Dorsolateral prefrontal cortex (tissue), 122 donors: ENCODE measurements at places on chromosomes 2 and 18.

GRCh38 chr2:1499033-1499795 is 86.0 kb downstream of the TPO start:
- peak; percentile 17 for DNase-seq

GRCh38 chr18:24991141-24992060 is 360.6 kb downstream of the ZNF521 start:
- no peak for DNase-seq

DNA sequence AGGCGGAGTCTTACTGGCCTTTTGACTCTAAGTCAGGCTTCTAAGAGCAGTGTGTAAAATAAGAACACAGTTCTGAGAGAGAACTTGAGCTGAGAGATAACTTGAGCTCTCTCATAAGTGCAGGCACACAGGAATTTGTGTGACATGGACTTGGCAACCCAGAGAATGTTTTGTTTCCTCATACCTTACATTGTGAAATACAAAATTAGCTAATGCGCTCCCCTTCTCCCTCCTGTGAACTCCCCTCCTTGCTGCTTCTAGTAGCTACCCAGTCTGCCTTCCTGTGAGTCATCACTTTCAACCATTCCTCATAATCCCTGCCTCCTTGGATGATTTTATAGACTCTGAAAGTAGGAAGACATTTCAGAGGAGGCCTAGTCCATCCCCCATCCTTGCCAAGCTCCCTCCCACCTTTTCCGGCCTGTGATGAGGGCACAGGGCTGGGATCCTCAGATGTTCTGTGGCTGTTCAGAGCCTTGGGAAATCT is 22.6 kb downstream of the FER1L5 start:
- DNase-seq = no peak

DNA sequence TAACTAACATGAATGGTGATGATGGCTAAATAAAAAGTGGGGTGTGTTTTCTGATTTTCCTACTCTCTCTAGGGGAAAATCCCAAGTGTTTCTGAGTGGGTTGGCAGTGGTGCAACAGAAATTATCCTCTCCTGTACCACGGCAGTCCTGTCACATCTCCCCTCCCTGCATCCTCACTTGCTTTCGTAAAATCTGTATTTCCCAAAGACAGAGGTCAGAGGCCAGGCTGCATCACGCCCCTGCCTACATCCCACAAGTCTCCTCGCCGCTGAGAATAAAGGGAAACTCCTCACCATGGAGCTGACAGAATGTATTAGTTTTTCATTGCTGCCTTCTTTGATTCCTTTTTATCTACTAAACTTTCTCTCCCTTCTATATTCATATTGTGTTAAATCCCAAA is 13.1 kb downstream of the FBLN7 start:
- no peak for DNase-seq

GRCh38 chr2:144595279-144595678 is 75.4 kb upstream of the ZEB2 start:
- DNase-seq = no peak

- DNase-seq = no peak
Measured at GRCh38 chr2:120208381-120209353, 14.5 kb downstream of the TMEM185B start.

DNA sequence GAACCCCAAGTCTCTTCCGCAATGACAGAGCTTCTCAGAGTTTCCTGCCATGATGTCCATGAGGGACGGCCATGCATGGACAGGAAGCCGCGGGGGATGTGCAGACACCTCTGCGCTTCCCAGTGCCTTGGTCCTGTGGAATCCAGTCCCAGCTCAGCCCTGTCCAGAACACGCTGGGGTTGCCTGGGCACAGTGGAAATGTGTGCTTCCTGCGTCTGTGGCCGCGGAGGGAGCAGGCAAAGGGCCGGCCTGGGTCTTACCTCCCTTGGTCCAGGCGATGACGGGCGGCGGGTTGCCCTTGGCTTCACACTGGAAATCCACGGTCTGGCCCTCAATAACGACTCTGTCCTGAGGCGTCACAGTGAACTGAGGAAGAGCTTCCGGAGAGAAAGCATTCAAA is 79.6 kb downstream of the PXDN start:
- DNase-seq = no peak

GRCh38 chr2:206814498-206814897 is 49.1 kb downstream of the FASTKD2 start:
- DNase-seq = no peak

DNA sequence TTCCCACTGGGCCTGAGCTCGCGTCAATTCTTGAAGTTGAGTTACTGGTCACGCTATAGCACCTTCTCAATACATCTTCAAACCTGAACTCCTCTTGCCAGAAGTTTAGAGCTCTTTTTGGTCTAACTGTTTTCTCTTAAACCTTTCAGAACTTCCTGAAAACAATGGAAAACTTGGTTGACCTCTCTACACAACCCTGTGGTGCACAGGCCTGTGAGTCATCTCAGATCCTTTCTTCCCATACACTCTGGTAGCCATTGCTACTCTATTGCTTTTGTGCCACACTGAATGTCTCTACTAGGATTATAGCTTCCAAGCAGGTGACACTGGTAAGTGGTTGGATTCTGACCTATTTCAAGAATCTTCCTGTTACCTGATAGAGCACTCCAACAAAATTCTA is 321.5 kb upstream of the FSIP2 start:
- DNase-seq = no peak

- DNase-seq = no peak
Measured at GRCh38 chr2:23586741-23587306, 201.8 kb downstream of the KLHL29 start.

DNA sequence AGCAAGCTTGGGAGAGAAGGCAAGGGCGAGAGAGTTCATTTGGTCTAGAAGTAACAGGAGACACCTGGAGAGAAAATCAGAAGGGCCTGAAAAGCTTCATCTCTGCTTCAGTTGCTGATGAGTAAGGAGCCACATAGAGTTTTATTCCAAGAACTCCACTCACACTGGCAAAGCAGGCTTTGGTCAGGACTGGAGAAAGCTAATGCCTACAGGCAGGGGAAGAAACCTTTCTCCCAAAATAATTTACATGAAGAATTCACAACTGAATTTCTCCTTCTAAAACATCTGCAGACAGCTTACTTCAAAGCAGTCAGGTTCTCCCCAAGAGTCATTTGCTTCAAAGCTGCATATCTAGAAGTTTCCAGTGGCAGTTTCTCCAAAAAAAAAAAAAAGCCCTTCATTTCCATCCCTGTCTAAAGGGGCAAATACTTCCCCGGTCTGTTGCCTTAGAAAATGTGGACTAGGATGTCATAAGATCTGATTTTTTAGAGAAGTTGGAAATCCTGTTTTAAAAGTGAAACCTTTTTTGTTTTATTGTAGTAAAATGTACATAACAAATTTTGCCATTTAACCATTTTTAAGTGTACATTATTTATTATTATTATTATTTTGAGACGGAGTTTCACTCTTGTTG is 46.3 kb downstream of the TMEM247 start:
- DNase-seq = no peak

DNA sequence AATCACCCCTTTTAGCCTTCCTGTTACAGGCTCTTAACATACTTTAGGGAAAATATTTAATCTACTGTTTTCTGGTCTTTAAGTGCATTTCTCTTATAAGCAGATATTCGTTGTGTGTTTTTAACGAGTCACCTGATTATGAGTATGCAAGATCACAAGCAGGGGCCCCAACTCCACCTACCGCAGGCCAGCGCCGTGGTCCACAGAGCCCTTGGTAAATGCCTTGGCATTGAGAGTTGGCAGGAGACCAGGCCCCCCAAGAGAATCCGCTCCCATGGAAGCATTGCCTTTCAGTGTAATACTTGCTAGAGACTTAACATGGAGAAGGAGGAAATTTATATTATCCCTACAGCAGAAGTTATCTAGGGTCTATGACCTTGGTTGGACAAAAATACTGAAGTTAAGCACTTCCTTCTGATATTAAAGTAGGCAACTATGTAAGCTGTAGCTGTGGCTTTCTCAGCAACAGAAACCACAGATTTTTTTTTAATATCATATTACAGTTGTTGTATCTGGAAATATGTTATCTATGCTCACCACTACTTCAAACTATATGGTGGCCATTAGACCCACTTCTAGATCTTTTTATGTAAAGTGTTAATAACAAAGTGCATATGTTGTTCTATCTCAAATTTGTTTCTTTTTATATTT is 241.8 kb upstream of the MGAT5 start:
- no peak for DNase-seq

DNA sequence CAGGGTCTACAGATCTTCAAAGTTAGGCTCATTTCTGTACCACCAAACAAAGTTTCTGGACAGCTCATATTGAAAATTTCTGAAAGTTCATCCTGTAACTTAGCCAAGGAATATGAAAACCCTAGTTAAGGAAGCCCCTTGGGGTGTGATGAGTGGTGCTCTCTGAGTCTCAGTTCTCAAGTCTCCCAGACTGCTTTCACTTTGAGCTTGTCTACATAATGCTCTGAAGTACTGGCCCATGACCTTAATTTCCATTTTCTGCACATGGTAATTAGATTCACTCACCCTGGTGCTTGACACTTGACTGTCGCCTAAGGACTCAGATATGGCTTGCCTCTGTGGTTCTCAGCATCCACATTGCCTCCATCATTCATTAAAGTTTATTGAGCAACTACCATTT is 51.7 kb upstream of the SATB2 start:
- DNase-seq = no peak

GRCh38 chr2:196802401-196802800 is 2.9 kb upstream of the GTF3C3 start:
- no peak for DNase-seq

DNA sequence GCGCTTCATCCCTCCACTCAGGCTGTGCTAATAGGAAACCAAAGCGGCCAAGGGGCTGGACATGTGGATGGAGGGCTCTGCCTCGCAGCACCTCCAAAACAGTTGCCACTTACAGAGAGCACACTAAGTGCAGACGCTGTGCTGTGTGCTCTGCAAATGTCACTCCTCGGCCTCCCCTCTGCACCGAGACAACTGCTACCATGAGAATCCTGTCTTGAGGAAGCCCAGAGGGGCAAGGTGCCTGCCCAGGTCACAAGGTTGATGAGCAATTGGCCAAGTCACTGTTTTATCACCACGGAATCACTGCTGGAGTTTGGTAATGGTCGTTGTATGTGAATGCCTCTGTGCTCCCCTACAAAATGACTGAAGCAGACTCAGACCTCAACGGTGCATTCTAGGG is 132.2 kb downstream of the SEPTIN10 start:
- DNase-seq = no peak

- DNase-seq = no peak
Measured at GRCh38 chr2:127652786-127653357, 6.9 kb downstream of the GPR17 start.

- DNase-seq = no peak
Measured at GRCh38 chr2:232884001-232884421, 13.9 kb downstream of the SNORC start.

- DNase-seq = no peak
Measured at GRCh38 chr2:181047829-181048228, 67.4 kb downstream of the UBE2E3 start.

DNA sequence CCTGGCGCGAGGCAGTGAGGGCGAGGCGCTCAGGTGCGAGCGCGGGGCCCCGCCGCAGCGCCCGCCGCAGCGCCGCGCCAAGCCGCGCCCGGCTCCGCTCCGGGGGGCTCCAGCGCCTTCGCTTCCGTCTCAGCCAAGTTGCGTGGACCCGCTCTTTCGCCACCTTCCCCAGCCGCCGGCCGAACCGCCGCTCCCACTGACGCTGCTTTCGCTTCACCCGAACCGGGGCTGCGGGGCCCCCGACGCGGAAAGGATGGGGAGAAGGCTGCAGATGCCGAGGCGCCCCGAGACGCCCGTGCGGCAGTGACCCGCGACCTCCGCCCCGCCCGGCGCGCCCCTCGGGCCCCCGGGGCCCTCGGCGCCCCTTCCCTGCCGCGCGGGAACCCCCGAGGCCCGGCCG is 328 bp upstream of the INHBB start:
- no peak for DNase-seq

DNA sequence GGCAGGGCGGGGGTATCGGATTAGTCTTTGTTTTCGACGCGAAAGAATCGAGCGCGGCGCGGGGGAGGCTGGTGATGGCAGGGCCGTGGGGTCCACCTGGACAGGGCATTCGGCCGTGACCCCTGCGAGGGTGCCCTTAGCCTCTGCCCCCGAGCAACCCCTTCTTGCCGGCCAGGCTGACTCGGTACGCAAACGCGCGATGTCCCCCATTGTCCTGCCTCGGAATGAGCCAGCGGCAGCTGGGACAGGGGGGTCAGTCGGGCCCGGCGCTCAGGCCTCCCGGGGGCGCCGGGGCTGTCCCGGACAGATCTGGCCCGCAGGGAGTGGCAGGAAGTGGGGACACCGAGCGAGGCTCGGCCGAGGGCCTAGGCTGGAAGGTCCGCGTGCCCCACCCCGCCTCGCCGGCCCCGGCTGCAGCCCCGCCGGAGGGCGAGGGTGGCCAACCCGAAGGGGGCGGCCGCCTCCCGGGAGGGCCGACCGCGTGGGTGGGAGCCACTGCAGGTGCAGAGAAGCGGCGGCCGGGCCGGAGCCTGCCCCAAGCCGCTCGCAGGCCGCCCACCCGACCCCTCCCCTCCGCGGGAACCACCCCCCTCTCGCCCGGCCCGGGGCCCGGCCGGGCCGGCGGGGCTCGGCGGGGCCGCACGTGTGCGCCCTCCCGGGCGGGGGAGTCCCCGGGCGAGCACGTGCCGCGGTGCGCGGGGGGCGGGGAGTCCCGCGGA is at the start of gene TET3:
Gene TET3, plus strand, starts transcription at position 708 of the 719 bp plus-strand sequence. CDS start 1,494 bp downstream, outside the sequence.
- DNase-seq = no peak

GRCh38 chr2:96241227-96241626 is 24.6 kb downstream of the TMEM127 start:
- DNase-seq = no peak

- no peak for DNase-seq
Measured at GRCh38 chr2:74941284-74941683, 17.2 kb upstream of the POLE4 start.

- no peak for DNase-seq
Measured at GRCh38 chr2:37993143-37993542, 68.1 kb downstream of the RMDN2 start.

- DNase-seq = no peak
Measured at GRCh38 chr2:189499137-189499536, 57.9 kb downstream of the WDR75 start.

GRCh38 chr2:68936889-68937288 is 15.8 kb downstream of the GKN2 start:
- no peak for DNase-seq

GRCh38 chr18:58579561-58580047 is 49.3 kb downstream of the ALPK2 start:
- DNase-seq = no peak

DNA sequence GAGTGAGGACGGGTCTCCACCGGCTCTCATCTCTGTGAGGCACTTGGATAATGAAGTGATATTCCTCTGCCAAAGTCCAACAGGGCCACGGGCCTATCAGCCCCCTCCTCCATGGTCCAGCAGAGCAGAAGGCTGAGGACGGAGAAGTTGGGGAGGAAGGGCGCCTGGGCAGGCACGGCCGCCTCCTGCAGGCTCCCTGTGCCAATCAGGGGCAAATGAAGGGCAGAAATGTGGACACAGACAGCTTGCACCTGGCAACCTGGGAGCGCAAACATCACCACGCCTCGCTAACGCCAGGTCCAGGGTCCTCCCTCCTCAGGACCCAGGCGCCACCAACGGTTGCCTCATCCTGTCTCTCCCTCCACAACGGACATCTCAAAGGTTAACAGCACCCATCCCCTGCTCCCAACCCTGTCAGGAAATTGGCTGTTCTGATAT is 24.3 kb downstream of the SMAD7 start:
- DNase-seq = no peak

GRCh38 chr2:199136242-199136641 is 321.5 kb downstream of the SATB2 start:
- no peak for DNase-seq
